ENCODE measurements at places on chromosomes 12 and 14. TPM values are rescaled to one million over a fixed set of nuclear protein-coding genes. Genes with fewer than 3 reads are reported as not detected.

GRCh38 chr12:79370021-79370420 is 320.7 kb downstream of the PAWR start:
- DNase-seq, result no peak
- H3K36me3 ChIP-seq, result no peaks in the 10 kb centered on the region
- H3K27me3 ChIP-seq, result no peaks in the 10 kb centered on the region
- H3K27ac ChIP-seq, result no peak overlapping the region

DNA sequence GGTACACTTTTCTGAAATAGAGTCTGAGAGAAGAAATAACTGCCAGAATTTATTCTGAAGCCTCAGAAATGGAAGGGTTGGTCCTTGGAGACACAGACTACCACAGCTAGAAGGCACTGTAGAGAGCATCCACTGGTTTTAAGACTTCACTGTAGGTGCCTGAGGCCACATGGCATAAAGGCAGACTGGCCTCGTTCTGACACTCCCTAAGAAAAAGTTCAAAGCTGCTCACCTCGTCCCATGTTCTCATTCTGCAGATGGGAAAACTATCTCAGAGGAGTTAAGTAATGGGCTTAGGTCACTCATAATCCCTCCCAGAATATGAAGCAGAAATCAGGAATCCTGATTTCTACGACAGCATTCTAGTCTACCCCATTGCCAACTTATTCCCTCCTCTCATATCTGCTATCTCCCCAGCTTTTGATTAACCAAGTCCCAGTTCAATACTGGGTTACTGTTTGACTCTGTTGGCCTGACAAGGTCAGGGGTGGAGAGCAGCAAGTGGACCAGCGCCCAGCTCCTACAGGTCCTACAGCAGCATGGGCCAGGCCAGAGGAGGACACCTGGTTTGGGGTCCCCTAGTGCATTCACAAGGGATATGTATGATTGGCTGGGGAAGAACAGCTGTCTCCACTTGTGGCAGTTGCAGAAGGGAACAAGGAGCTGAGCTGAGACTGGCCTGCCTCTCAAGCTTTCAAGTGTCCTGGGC is 3.7 kb downstream of the ITGA5 start:
- H3K4me1 ChIP-seq, result peaks cover 40% of the 10 kb centered on the region
- no peak overlapping the region for H3K4me3 ChIP-seq
- peaks cover 12% of the 10 kb centered on the region for H3K27me3 ChIP-seq

DNA sequence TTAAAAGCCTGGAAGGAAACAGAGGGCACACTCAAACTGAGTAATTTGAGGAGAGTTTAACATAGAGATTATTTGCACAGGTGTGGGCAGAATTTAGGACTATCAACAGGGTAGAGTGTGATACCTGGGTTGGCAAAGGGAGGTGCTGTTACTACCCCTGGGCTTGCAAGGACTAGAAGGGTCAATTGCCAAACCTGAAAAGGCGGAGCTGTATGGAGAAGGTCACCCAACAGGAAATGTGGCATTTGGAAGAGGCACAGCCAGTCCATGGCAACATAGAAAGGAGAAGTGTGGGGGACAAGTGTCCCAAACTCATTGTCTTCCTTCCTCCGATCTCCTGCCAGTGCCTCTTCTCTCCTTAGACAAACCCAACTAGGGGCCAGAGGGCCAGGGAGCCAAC is 21.6 kb upstream of the MED13L start:
- no peaks in the 10 kb centered on the region for H3K36me3 ChIP-seq
- H3K27ac ChIP-seq, result peak overlapping the region; percentile 10
- H3K4me3 ChIP-seq, result no peak overlapping the region
- no peak for DNase-seq

DNA sequence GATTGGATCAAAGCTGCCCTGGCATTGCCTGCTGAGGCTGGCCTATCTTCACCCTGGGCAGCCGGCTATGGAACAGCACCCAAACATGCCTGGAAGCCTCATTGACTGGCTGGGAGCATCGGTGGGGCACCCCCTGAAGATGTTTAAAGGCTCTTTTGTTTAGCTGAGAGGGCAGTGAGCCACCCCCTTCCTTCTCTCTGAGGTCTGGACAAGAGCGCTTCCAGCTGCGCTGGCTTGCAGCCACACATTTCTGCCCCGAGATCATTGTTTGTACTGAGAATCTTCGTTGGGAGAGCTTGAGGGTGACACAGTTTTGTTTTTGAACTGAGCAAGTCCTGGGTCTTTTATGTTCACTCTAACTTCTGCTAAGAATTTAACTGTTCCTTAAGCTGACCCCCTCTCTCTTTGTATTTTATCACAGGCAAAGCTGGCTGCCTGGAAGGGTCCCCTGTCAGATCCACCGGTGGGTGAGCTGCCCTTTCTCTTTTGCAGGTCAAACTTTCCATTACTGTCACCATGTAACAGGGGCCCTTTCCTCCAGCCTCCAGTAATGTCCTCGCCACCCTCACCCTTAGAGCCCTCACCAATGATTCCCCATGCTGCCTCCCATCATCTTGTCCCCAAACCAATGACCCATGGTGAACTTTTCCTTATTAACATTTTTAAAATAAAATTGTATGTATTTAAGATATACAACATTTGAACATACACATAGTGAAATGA is 212.2 kb downstream of the KIF26A start:
- H3K4me1 ChIP-seq, result no peaks in the 10 kb centered on the region
- no peak overlapping the region for H3K4me3 ChIP-seq
- H3K36me3 ChIP-seq, result no peaks in the 10 kb centered on the region
- H3K27ac ChIP-seq, result no peak overlapping the region

GRCh38 chr12:130086248-130086647 is 76.0 kb upstream of the FZD10 start:
- no peaks in the 10 kb centered on the region for H3K27me3 ChIP-seq
- DNase-seq, result no peak
- H3K36me3 ChIP-seq, result no peaks in the 10 kb centered on the region

- no peak for DNase-seq
- H3K27ac ChIP-seq, result no peak overlapping the region
- no peaks in the 10 kb centered on the region for H3K36me3 ChIP-seq
- H3K4me3 ChIP-seq, result no peak overlapping the region
Observed at GRCh38 chr14:24863968-24864684, 185.8 kb downstream of the STXBP6 start.

GRCh38 chr14:104576232-104576969 is 3.2 kb upstream of the C14orf180 start:
- H3K27me3 ChIP-seq, result peaks cover 11% of the 10 kb centered on the region
- no peak for DNase-seq
- no peaks in the 10 kb centered on the region for H3K36me3 ChIP-seq
- H3K4me1 ChIP-seq, result no peaks in the 10 kb centered on the region
- no peak overlapping the region for H3K4me3 ChIP-seq
- H3K27ac ChIP-seq, result no peak overlapping the region

GRCh38 chr12:48966177-48966895 is 5.2 kb downstream of the WNT10B start:
- peaks cover 24% of the 10 kb centered on the region for H3K27me3 ChIP-seq
- no peak overlapping the region for H3K27ac ChIP-seq
- DNase-seq, result no peak
- H3K4me3 ChIP-seq, result no peak overlapping the region

PPP1R1A gene
- not detected for total RNA-seq

ZNF664 gene
- 51.5 TPM for total RNA-seq

DDX51 gene
- 18.6 TPM for total RNA-seq

IFNG gene
- total RNA-seq, result 0.66 TPM

TEAD4 gene
- total RNA-seq, result 14.2 TPM

Data from spleen (tissue), 13 donors.